Activated B cell treated with CpG ODN at 0.5 μM for 24 hours (primary cell): ENCODE measurements at places on chromosomes 4 and X.

DNA sequence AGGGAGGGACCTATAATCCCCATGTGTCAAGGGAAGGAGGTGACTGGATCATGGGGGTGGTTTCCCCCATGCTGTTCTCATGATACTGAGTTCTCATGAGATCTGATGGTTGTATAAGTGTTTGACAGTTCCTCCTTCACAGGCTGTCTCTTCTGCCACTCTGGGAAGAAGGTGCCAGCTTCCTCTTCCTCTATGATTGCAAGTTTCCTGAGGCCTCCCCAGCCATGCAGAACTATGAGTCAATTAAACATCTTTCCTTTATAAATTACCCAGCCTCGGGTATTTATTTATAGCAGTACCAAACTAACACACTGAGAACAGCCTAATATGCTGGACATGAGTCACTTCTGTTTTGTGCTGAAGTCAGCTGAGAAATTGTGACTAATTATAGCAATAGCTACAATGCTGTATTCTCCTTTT is 656.9 kb upstream of the CPEB2 start:
- no peak for DNase-seq

GRCh38 chrX:112341598-112341997 is 259.0 kb upstream of the TRPC5 start:
- no peak for DNase-seq

DNA sequence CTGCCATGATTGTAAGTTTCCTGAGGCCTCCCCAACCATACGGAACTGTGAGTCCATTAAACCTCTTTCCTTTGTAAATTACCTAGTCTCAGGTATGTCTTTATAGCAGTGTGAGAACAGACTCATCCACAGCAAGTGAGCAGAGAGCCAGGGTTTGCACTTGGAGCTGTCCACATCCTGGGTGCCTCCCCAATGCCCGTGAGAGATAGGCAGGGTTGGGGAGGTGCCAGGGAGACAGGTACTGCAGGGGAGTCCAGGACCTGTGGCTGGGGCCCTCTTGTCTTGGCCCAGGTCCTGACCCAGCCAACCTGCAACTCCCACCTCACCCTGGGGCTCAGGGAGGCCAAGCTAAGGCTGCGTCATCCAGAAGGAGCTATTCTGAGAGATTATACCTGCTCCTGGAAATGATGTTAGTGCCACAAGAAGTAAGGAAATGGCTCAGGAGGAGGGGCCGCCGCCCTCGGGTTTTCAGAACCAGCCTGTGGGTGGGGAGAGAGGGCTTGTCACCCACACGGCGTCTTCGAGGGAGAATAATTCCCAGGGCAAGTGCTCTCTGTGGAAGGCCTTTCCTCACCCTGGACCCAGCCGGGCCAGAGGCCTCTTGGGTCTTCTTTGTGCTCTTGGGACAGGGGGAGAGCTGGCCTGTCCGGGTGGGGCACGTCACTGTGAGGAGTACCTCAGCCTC is 66.5 kb downstream of the ADRA2C start:
- no peak for DNase-seq

- no peak for DNase-seq
Measured at GRCh38 chr4:114282937-114283336, 303.5 kb upstream of the ARSJ start.

GRCh38 chr4:116343809-116344208 is 741.6 kb downstream of the TRAM1L1 start:
- no peak for DNase-seq

GRCh38 chr4:16217300-16218051 is 8.8 kb downstream of the TAPT1 start:
- no peak for DNase-seq

DNA sequence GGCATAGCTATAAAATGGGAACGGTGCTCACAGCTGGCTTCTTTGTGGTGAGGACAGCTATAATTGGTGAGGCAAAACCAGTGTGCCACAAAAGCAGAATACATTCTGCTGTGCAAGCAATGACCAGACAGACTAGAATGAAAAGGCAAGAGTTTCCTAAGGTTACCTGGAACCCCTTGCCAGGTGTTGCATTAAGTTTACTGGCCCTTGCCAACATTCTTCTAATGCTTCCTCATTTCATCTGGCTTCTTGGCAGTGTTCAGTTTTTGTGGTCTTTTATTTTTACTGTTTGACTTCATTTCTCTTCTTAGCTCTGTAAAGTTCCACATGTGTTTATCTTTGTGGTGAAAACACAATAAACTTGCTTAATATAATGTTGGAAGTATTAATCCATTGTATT is 131.4 kb downstream of the PTTG2 start:
- no peak for DNase-seq

DNA sequence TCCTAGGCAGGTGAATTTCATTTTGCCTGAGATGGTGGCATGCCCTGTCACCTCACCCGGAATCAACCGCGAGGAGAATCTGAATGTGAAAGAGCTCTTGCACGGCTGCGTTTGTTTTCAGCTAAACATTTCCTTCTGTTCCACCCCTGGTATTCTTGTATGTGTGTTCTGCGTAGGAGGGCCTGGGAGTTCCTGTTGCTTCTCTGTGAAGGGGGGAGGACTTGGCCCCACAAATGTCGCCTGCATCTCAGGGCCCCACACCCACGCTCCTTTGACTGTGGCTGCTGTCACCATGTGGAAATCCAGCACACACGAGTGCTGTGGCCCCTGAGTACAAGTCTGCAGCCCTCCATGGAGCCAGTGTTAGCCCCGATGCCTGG is 45.8 kb upstream of the CLCN4 start:
- no peak for DNase-seq

DNA sequence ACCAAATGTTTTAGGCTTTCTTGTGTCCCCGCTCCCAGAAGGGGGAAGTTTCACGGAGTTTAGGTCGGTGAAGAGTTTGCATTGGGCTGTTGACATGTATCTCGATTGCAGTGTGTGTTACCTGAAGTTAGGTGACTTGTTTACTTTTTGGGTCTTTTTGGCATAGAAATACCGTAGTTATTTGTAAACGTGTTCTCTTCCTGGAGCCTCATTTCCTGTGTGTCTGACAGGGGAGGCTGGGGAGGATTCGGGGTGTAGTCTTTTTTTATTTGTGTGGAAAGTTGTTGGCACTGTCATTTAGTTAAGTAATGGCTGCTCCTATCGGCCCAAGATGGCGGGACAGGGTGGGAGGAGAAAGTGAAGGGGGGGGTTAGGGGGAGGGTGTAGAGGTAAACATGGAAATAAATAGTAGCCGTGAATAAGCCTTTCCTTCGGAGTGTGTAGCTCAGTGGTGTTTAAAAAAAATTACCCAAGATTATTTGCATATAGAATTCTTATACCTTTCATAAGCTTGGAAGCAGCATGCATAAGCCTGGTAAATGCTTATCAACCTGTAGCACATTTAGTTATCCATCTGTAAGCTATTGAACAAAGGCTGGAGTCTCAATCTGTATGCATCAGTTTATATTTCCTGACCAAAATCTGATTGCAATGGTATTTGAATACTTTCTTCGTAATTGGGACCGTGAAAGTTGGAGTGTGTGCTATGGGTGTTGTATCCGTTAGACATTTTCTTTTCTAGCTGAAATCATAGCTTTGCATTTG is 1.6 kb downstream of the KDM6A start:
- no peak for DNase-seq

GRCh38 chr4:54726907-54727306 is 69.2 kb downstream of the KIT start:
- no peak for DNase-seq

DNA sequence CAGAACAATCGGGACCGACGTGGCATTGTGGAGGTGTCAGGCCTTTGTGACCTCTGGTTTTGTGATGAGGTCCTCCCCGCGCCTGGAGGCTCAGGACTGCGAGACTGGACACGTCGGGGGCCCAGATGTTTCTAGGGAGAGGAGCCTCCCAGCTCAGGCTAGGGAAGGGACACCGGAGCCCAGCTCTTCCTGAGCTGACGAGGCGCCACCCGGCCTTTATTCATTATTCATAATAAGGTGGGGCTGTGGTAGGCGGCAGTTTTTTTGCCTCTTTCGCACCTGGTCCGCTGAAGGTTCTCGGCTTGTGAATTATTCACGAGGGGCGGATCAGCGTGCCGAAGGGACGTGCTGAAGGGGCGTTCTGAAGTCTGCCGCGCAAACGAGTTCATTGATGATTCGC is 2.3 kb upstream of the UBA1 start:
- DNase-seq, result peak; percentile 26

DNA sequence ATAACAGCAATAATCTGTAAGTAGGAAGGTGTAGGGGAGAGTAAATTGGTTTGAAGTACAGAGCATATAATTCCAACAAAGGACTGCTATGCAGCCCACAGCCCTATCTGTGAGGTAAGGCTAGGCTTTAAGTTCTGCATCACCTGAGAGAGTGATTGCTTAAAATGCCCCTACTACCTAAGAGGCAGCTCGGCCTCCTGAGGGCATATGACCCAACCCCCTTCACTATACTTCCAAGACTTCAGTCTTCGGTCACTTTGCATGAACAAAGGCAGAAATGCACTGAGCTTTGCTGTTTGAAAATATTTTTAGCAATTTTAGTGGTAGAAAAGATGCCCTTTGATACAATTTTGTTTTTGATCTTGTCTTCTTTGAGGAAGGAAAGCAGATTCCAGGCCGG is 4.9 kb upstream of the DDX3X start:
- no peak for DNase-seq
